ENCODE measurements at places on chromosomes 2 and 18. TPM values are rescaled to one million over a fixed set of nuclear protein-coding genes. Genes with fewer than 3 reads are reported as not detected.
A peak's percentile ranks its signal among the peaks of the same experiment; 100 is the strongest.

The GNLY gene
- 0.22 TPM for total RNA-seq

The IAH1 gene
- 67.4 TPM for total RNA-seq

The HOXD3 gene
- 5.0 TPM for total RNA-seq

The FAM117B gene
- total RNA-seq: 6.7 TPM

The FBXO41 gene
- 1.7 TPM for total RNA-seq

The SIX2 gene
- total RNA-seq: not detected

The GKN2 gene
- not detected for total RNA-seq

The MERTK gene
- 23.5 TPM for total RNA-seq

The EVX2 gene
- not detected for total RNA-seq

The CAB39 gene
- 80.6 TPM for total RNA-seq

The CFC1 gene
- not detected for total RNA-seq

The RIT2 gene
- not detected for total RNA-seq

DNA sequence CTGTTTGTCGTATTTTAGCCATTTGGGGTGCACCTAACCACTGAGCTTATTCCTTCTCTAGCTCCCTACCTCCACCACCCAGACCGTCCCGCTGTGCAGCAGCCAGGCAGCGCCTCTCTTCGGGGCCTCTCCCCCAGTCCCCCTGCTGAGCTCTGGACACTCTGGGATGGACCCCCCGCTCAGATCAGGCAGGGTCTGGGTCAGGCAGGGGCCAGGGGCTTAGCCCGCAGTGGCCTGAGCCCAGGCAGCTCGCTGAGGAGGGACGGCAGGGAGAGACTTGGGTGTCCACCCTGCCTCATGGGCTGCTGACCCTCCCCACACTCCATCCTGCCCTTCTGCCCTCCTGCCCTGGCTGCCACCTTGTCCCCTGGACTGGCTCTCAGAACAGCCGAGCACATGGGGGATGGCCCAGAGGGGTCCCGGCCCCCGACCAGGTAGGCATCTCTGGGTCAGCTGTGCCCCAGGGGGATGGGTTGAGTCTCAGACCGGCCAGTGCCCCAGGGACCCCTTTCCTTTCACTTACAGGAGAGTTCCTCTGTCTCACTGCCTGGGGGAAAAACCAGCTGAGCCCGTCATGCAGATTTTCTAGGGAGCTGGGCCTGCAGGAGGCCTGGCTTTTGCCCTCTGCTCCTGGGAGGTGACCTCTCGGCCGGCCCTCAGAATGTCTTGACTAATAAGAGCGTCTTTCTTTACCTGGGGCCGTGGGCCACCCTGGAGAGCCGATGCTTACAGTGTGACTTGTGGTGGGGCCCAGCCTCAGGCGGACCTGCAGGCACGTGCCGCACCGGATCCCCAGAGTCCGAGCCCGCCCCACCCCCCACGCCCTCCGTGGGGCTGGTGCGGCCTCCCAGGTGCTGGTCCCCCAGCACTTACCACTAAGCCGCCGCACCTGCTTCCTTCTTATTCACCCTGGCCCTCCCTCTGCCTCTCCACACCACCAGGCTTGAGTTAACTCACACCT, 22.8 kb upstream of the PXDN start:
- no peak overlapping the region for H3K4me3 ChIP-seq
- H3K36me3 ChIP-seq: no peaks in the 10 kb centered on the region
- DNase-seq: no peak
- H3K4me1 ChIP-seq: peaks cover 4% of the 10 kb centered on the region

- no peaks in the 10 kb centered on the region for H3K36me3 ChIP-seq
- DNase-seq: no peak
- H3K4me3 ChIP-seq: no peak overlapping the region
- no peaks in the 10 kb centered on the region for H3K27me3 ChIP-seq
These were observed 1325.0 kb upstream of the CDH2 start for GRCh38 chr18:29501952-29502351.

DNA sequence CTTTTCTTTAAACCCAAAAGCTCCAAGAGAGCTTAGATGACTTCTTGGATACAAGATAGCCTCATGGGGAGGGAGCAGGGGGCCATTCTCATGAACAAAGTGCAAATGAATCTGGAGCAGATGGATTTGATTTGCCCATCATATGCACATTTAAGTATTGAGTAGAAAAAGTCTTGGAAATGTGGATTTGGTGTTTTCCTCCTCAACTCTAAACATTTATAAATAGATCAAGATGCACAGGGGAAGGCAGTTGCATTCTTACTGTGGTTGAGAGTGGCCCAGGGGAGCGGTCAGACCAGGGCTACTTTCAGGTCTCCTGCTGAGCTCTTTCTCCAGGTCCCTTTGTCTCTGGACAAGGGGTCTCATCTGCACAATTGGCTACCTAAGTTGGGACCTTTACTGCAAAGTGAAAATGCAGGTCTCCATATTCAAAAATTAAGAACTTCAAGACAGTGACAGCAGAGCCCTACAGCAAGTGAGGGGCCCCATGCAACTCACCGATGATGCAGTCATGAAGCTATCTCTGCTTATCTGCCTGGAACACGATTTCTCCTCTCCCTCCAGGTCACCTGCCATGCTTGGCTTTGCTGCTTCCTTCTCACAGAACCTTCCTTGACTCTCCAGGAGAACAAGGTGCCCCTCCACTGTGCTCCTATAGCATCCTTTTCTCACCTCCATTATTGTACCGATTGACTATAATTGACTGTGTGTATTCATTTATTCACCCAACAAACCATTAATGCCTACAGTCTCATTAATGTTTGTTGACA, 145.4 kb downstream of the LPIN1 start:
- DNase-seq: no peak
- H3K4me1 ChIP-seq: no peaks in the 10 kb centered on the region
- no peaks in the 10 kb centered on the region for H3K27me3 ChIP-seq

DNA sequence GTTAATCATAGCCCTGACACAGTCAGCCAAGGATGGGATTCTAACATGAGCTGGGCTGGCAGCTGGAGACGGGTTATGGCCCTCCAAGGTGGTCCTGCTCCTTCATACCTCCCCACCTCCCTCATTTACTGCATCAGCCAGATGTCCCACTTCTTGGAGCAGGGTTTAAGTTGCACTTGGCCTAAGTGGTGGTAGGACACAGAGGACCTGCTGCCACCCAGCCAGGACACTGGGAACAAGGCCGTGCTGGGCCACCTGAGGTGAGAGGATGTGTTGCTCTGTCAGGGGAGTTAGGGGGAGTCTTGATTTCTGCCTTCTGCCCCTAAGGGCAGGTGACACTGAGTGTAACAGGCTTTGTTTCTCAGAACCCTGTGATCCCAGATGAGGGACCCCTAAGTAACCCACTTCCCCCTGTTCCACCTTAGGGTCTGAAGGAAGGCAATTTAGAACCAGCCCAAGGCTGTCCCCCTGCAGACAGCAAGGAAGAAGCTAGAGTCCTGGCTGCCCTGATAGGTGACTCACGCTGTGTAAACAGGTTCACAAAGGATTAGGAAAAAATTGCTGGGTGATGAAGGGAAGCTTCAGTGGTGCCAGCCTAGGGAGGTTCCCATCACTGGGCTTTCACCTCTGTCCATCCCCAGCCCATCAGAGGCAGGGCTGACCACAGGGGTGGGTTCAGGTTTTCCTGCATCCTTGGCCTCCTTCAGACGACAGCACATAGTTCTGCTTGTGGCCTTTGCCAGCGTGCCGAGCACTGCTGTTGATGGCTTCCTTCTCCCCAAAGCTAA, 114.3 kb upstream of the MCFD2 start:
- peaks cover 32% of the 10 kb centered on the region for H3K36me3 ChIP-seq
- H3K4me3 ChIP-seq: no peak overlapping the region
- H3K27ac ChIP-seq: peak overlapping the region; percentile 95

GRCh38 chr2:150919901-150920300, 341.8 kb downstream of the RBM43 start:
- no peak overlapping the region for H3K27ac ChIP-seq
- no peaks in the 10 kb centered on the region for H3K27me3 ChIP-seq
- H3K4me3 ChIP-seq: no peak overlapping the region
- DNase-seq: no peak
- H3K4me1 ChIP-seq: no peaks in the 10 kb centered on the region

DNA sequence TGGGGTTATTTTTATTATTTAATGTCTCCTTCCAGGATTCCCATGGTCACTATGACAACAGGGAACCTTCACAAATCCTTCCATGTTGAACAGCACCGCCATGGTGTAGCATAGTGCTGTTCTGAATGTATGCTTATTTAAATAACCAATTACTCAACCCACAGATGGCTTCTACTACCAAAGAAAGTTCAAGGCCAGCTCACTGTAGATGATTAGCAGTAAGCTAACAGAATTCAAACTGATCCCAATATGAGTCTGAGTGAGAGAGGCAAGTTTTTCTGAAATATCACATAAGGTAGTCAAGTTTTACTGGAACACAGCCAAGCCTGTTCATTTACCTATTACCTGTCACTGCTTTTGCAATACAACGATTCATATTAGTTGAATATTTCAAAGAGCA, 51.2 kb downstream of the CLASP1 start:
- no peak for DNase-seq
- peaks cover 7% of the 10 kb centered on the region for H3K4me1 ChIP-seq
- H3K36me3 ChIP-seq: no peaks in the 10 kb centered on the region
- no peak overlapping the region for H3K27ac ChIP-seq
- no peaks in the 10 kb centered on the region for H3K27me3 ChIP-seq

- peak overlapping the region; percentile 66 for H3K27ac ChIP-seq
- H3K4me1 ChIP-seq: peaks cover 39% of the 10 kb centered on the region
- no peak overlapping the region for H3K4me3 ChIP-seq
- no peak for DNase-seq
- H3K27me3 ChIP-seq: no peaks in the 10 kb centered on the region
These were observed 20.9 kb downstream of the SGPP2 start for GRCh38 chr2:222445227-222445626.

GRCh38 chr2:317501-318424, 29.9 kb upstream of the ALKAL2 start:
- no peaks in the 10 kb centered on the region for H3K36me3 ChIP-seq
- peaks cover 9% of the 10 kb centered on the region for H3K4me1 ChIP-seq
- DNase-seq: no peak

DNA sequence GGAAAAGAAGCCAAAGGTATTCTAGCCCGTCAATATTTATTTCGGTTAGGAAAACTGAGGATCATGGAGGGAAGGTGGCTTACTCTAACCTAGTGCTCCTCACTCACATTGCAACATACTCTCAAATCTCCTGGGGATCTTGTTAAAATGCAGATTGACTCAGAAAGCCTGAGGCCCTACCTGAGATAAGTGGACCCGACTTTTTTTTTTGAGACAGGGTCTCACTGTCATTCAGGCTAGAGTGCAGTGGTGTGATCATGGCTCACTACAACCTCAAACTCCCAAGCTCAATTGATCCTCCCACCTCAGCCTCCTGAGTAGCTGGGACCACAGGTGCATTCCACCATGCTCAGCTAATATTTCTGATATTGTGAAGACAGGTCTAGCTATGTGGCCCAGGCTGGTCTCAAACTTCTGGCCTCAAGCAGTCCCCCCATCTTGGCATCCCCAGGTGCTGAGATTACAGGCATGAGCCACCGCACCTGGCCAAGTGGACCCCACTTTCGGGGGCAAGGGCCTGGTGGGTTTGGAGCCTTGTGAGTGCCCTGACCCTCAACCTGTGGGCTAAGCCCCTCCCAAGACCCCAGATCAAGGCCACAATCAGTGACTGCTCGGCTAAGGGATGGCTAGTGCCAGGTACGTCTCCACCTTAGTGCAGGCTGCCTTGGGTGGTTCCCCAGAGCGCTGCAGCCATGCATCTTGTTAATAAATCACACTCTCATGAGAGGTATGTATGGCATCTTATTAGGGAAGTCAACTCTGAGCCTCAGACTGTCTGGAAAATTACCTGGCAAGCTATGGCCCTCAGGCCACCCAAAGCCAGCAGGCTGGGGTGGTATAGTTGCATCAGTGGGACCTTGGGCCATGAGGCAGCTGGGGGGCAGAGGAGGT, 1.1 kb upstream of the NEURL3 start:
- no peak overlapping the region for H3K4me3 ChIP-seq
- peaks cover 9% of the 10 kb centered on the region for H3K4me1 ChIP-seq
- no peak overlapping the region for H3K27ac ChIP-seq
- no peaks in the 10 kb centered on the region for H3K27me3 ChIP-seq

- no peaks in the 10 kb centered on the region for H3K36me3 ChIP-seq
- H3K4me1 ChIP-seq: no peaks in the 10 kb centered on the region
- H3K4me3 ChIP-seq: no peak overlapping the region
These were observed 76.2 kb upstream of the ODC1 start for GRCh38 chr2:10524341-10524740.

GRCh38 chr2:102520009-102520408, 47.0 kb downstream of the SLC9A4 start:
- no peaks in the 10 kb centered on the region for H3K27me3 ChIP-seq
- no peaks in the 10 kb centered on the region for H3K4me1 ChIP-seq
- H3K36me3 ChIP-seq: no peaks in the 10 kb centered on the region
- peak; percentile 37 for DNase-seq
- no peak overlapping the region for H3K27ac ChIP-seq
- H3K4me3 ChIP-seq: no peak overlapping the region

- H3K27ac ChIP-seq: no peak overlapping the region
- no peaks in the 10 kb centered on the region for H3K36me3 ChIP-seq
- H3K4me3 ChIP-seq: no peak overlapping the region
- H3K27me3 ChIP-seq: no peaks in the 10 kb centered on the region
- H3K4me1 ChIP-seq: no peaks in the 10 kb centered on the region
- DNase-seq: no peak
These were observed 64.9 kb downstream of the LNPK start for GRCh38 chr2:175937216-175937615.

GRCh38 chr2:144326825-144327224, 193.1 kb downstream of the ZEB2 start:
- H3K4me1 ChIP-seq: no peaks in the 10 kb centered on the region
- DNase-seq: no peak
- no peaks in the 10 kb centered on the region for H3K36me3 ChIP-seq
- no peak overlapping the region for H3K4me3 ChIP-seq
- no peak overlapping the region for H3K27ac ChIP-seq

- H3K36me3 ChIP-seq: no peaks in the 10 kb centered on the region
- no peak overlapping the region for H3K27ac ChIP-seq
- H3K27me3 ChIP-seq: no peaks in the 10 kb centered on the region
- H3K4me1 ChIP-seq: no peaks in the 10 kb centered on the region
- no peak overlapping the region for H3K4me3 ChIP-seq
These were observed 145.2 kb upstream of the SYT4 start for GRCh38 chr18:43422518-43422917.

GRCh38 chr18:58409802-58410445, 219.0 kb downstream of the ALPK2 start:
- no peak overlapping the region for H3K27ac ChIP-seq
- DNase-seq: no peak
- no peak overlapping the region for H3K4me3 ChIP-seq
- no peaks in the 10 kb centered on the region for H3K4me1 ChIP-seq

- DNase-seq: no peak
- no peaks in the 10 kb centered on the region for H3K27me3 ChIP-seq
- no peak overlapping the region for H3K4me3 ChIP-seq
- peak overlapping the region; percentile 38 for H3K27ac ChIP-seq
- H3K36me3 ChIP-seq: no peaks in the 10 kb centered on the region
- H3K4me1 ChIP-seq: peaks cover 58% of the 10 kb centered on the region
These were observed 138.3 kb downstream of the FMNL2 start for GRCh38 chr2:152473151-152473857.

- no peaks in the 10 kb centered on the region for H3K27me3 ChIP-seq
- H3K4me3 ChIP-seq: no peak overlapping the region
- no peak overlapping the region for H3K27ac ChIP-seq
- H3K36me3 ChIP-seq: no peaks in the 10 kb centered on the region
- peaks cover 13% of the 10 kb centered on the region for H3K4me1 ChIP-seq
- DNase-seq: no peak
These were observed 23.4 kb downstream of the MROH2A start for GRCh38 chr2:233801357-233802131.

All from thyroid gland (tissue), 4 donors.